ENCODE measurements at places on chromosomes 4 and X.
A peak's percentile ranks its signal among the peaks of the same experiment; 100 is the strongest.

DNA sequence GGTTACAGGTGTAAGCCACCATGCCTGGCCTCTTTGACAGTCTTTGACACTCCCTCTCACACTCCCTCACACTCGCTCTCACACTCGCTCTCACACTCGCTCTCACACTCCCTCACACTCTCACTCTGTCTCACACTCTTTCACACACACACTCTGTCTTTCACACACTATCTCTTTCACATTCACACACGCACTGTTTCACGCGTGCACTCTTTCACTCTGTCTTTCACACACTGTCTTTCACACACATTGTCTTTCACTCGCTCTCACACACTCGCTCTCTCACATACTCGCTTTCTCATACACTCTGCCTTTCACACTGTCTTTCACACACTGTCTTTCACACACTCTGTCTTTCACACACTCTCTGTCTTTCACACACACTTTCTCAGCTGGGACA is 167.1 kb upstream of the CXCL13 start:
- DNase-seq, result no peak

- DNase-seq, result peak; percentile 3
Measured at GRCh38 chrX:31213941-31214340, 142.1 kb upstream of the FTHL17 start.

DNA sequence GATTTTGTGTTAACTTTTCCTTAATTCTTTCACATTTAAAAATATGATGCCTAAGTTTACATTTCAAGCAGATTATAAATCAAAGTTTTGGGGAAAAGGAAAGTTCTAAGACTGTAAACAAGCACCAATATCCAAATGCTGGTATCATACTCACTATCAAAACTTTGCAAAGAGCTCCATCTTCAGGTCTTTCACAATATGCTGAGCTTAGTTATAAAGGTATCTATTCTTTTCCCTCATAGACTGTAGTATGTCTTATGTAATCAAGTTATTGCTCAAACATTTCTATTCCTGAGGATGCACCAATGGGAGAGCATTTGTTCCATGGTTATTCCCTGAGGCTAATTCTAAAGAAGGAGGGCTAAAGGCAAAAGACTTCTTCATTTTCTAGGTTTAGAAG is 207.9 kb upstream of the FAM241A start:
- peak; percentile 42 for DNase-seq

DNA sequence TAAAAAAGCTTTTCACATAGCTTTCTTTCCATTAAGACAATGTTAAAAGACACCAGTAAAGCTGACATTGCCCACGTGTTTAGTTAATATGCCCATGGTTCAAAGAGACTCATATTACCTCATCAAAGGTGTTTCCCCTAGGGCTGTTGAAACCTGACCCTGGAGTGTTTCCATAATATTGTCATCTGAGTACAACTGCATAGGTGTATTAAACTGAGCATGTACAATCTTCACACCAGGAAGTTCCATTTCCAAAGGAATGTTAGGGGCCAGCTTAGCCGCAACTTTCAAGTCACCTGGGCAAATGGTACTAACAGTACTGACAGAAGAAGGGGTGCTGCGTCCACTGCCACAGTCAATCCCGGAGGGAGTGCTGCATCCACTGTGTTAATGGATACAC is 27.1 kb downstream of the PDLIM3 start:
- DNase-seq, result no peak

- peak; percentile 57 for DNase-seq
Measured at GRCh38 chr4:5940470-5941203, 47.8 kb upstream of the CRMP1 start.

Data from NB4 (cell line).